ENCODE measurements at places on chromosomes 1 and 21.

DNA sequence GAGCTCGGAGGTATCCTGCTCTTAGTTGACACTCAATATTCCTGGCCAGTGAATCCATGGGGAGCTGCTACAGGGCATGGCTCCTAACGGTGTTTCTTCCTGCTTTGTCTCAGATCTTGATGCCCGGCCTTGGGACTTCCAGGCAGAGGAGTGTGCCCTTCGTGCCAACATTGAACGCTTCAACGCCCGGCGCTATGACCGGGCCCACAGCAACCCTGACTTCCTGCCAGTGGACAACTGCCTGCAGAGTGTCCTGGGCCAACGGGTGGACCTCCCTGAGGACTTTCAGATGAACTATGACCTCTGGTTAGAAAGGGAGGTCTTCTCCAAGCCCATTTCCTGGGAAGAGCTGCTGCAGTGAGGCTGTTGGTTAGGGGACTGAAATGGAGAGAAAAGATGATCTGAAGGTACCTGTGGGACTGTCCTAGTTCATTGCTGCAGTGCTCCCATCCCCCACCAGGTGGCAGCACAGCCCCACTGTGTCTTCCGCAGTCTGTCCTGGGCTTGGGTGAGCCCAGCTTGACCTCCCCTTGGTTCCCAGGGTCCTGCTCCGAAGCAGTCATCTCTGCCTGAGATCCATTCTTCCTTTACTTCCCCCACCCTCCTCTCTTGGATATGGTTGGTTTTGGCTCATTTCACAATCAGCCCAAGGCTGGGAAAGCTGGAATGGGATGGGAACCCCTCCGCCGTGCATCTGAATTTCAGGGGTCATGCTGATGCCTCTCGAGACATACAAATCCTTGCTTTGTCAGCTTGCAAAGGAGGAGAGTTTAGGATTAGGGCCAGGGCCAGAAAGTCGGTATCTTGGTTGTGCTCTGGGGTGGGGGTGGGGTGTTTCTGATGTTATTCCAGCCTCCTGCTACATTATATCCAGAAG, 16.7 kb downstream of the ALX3 start:
- no peak overlapping the region for H3K4me3 ChIP-seq
- no peaks in the 10 kb centered on the region for H3K4me1 ChIP-seq
- peaks cover 92% of the 10 kb centered on the region for H3K36me3 ChIP-seq

GRCh38 chr1:76861149-76861548, 6.1 kb upstream of the ST6GALNAC5 start:
- H3K27ac ChIP-seq = no peak overlapping the region
- H3K27me3 ChIP-seq = peaks cover 16% of the 10 kb centered on the region
- no peaks in the 10 kb centered on the region for H3K4me1 ChIP-seq
- no peak for DNase-seq
- H3K36me3 ChIP-seq = no peaks in the 10 kb centered on the region

- H3K36me3 ChIP-seq = no peaks in the 10 kb centered on the region
- H3K27ac ChIP-seq = no peak overlapping the region
- no peaks in the 10 kb centered on the region for H3K27me3 ChIP-seq
- DNase-seq = no peak
- no peak overlapping the region for H3K4me3 ChIP-seq
- H3K4me1 ChIP-seq = no peaks in the 10 kb centered on the region
Measured at GRCh38 chr1:237146241-237146640, 104.3 kb downstream of the RYR2 start.

DNA sequence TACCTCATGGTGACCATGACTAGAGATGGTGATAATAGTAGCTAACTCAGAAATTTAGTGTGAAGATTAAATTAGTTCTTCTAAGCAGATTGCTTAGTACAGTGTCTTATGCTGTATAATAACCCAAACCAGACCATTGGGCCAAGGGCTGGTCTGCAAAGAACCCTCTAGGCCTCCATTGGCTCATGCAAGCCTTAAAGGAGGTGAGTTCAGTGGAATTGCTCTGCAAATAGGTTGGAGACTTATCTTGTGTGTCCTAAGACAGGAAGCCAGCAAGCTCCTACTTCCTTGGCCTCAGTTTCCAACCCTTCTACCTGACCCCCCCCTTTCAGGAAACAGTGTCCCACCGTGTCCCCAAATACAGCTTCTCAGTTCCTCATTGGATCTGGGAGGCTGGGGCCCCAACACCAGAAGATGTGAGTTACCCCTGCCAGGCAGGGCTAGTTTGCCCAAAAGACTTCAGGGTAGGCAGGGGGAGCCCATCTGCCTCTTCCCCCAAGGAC, 1.9 kb upstream of the MEF2D start:
- H3K27me3 ChIP-seq = no peaks in the 10 kb centered on the region
- H3K4me1 ChIP-seq = peaks cover 75% of the 10 kb centered on the region
- H3K27ac ChIP-seq = peak overlapping the region; percentile 96
- no peak overlapping the region for H3K4me3 ChIP-seq

- no peak for DNase-seq
- H3K27ac ChIP-seq = no peak overlapping the region
- H3K27me3 ChIP-seq = no peaks in the 10 kb centered on the region
- peaks cover 59% of the 10 kb centered on the region for H3K36me3 ChIP-seq
- H3K4me1 ChIP-seq = no peaks in the 10 kb centered on the region
- H3K4me3 ChIP-seq = no peak overlapping the region
Measured at GRCh38 chr1:26942656-26943055, 17.6 kb downstream of the KDF1 start.

- H3K4me1 ChIP-seq = no peaks in the 10 kb centered on the region
- H3K27me3 ChIP-seq = no peaks in the 10 kb centered on the region
- no peak overlapping the region for H3K4me3 ChIP-seq
- H3K27ac ChIP-seq = no peak overlapping the region
Measured at GRCh38 chr1:88311907-88312306, 372.2 kb upstream of the PKN2 start.

DNA sequence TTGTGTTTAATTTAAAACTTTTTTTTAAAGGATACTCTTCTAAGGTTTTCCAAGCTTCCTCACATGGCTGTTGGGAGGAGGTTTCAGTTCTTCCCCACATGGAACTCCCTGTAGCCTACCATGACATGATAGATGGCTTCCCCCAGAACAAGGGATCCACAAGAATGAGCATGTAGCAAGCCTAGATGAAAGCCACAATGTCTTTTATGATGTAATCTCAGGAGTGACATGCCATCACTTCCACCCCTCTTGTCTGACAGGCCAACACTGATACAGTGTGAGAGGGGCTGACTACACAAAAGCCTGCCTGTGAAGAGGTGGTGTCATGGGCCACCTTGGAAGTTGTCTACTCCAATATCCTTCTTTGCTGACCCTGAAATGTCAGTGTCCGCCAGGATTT, 32.0 kb downstream of the CD34 start:
- no peak overlapping the region for H3K27ac ChIP-seq
- peaks cover 29% of the 10 kb centered on the region for H3K4me1 ChIP-seq
- H3K36me3 ChIP-seq = no peaks in the 10 kb centered on the region
- no peak for DNase-seq

DNA sequence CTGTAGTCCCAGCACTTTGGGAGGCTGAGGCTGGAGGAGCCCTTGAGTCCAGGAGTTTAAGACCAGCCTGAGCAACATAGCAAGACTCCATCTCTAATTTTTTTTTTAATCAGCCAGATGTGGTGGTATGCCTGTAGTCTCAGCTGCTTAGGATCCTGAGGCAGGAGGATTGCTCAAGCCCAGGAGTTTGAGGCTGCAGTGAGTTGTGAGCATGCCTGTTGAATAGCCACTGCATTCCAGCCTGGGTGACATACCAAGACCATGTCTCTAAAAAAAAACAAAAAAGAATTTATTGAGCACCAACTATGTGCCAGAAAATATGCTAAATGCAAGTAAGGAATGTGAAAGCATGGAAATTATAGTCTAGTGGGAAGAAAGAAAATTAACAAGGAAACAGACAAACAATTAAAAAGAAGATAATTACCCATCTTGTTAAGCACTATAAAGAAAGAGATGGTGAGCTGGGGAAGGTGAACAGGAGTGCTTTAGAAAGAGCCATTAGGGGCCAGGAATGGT, 104.0 kb upstream of the ZNF678 start:
- H3K4me3 ChIP-seq = no peak overlapping the region
- H3K36me3 ChIP-seq = no peaks in the 10 kb centered on the region
- no peak overlapping the region for H3K27ac ChIP-seq
- no peak for DNase-seq
- peaks cover 13% of the 10 kb centered on the region for H3K27me3 ChIP-seq

DNA sequence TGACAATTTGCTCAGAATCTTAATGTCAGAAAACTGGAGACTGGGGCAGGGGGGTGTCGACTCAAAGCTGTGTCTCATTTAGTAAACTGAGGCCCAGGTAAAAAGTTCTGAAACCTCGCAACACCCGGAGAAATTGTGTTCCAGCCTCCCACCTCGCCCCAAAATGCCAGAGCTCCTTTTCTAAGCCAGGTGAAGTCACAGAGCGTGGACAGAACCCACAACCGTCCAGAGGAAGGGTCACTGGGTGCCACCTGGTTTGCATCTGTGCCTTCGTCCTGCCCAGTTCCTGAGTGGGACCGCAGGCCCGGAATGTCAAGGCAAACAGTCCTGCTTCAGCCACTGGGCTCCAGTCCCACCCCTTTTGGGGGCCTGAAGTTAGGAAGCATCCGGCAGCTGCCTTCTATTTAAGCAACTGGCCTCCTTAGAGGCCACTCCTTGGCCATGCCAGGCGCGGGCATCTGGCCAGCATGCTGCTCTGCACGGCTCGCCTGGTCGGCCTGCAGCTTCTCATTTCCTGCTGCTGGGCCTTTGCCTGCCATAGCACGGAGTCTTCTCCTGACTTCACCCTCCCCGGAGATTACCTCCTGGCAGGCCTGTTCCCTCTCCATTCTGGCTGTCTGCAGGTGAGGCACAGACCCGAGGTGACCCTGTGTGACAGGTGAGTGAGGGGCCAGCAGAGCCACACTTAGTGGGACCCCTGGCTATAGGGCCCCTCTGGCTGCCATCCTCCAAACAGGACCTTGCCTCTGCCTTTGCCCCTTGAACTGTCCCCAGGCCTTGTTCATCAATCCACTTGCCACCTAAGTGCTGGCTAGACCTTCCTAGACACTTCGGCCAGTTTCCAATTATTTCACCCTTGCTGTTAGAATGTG, at the start of gene TAS1R1:
Gene TAS1R1, plus strand, starts transcription at position 401 of the 872 bp plus-strand sequence. Its CDS starts 67 bp downstream, at position 468.
- no peak for DNase-seq
- H3K4me1 ChIP-seq = peaks cover 30% of the 10 kb centered on the region
- H3K36me3 ChIP-seq = peaks cover 15% of the 10 kb centered on the region
- H3K27ac ChIP-seq = peak within 1 kb of the TSS; percentile 64

GRCh38 chr1:91718877-91719276, 167.1 kb downstream of the TGFBR3 start:
- no peaks in the 10 kb centered on the region for H3K4me1 ChIP-seq
- no peak overlapping the region for H3K27ac ChIP-seq
- H3K27me3 ChIP-seq = no peaks in the 10 kb centered on the region
- DNase-seq = no peak
- no peak overlapping the region for H3K4me3 ChIP-seq

DNA sequence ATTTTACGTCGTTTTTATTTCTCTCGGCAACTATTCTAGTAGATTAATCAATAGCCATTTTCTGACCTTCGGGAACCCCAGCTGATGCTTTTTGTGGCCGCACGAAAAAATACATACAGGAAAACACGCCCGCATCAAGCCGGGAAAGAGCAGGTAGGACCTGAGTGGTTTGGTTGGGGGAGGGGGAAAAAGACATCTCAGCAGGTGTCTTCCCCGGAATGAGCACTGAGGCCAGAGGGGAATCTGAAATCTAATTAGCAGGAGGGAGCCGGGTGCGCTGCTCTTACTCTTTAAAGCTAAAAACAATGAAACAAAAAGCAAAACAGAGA, 618 bp upstream of the FOXD3 start:
- no peak for DNase-seq
- H3K4me3 ChIP-seq = peak overlapping the region; percentile 43
- H3K4me1 ChIP-seq = peaks cover 63% of the 10 kb centered on the region
- H3K27ac ChIP-seq = no peak overlapping the region
- no peaks in the 10 kb centered on the region for H3K36me3 ChIP-seq

GRCh38 chr1:152901631-152902030, 6.7 kb upstream of the IVL start:
- no peak for DNase-seq
- no peak overlapping the region for H3K4me3 ChIP-seq
- H3K36me3 ChIP-seq = no peaks in the 10 kb centered on the region

- no peak for DNase-seq
- no peak overlapping the region for H3K4me3 ChIP-seq
- no peaks in the 10 kb centered on the region for H3K27me3 ChIP-seq
- H3K36me3 ChIP-seq = no peaks in the 10 kb centered on the region
- no peaks in the 10 kb centered on the region for H3K4me1 ChIP-seq
- no peak overlapping the region for H3K27ac ChIP-seq
Measured at GRCh38 chr21:39840373-39841097, 26.7 kb upstream of the PCP4 start.

DNA sequence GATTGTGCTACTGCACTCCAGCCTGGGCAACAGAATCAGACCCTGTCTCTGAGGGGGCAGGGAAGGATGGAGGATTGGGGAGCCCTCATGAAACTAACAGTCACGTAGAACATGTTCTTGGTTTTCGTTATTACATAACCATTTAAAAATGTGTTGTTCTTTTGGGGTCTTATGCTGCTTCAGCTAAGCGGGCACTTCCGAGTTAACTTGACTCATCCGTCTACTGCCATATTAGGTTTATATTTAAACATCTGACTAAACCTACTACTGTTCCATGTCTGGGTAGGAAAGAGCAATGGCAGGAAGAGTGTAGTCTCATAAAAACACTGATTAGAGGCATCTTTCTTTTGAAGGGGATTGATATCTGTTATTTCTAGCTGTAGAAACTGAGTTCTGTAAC, 59.5 kb upstream of the BMP8A start:
- H3K36me3 ChIP-seq = peaks cover 94% of the 10 kb centered on the region
- no peak overlapping the region for H3K4me3 ChIP-seq
- DNase-seq = no peak
- no peaks in the 10 kb centered on the region for H3K27me3 ChIP-seq

GRCh38 chr1:224435318-224435763, 744 bp upstream of the WDR26 start:
- no peak for DNase-seq
- peaks cover 9% of the 10 kb centered on the region for H3K36me3 ChIP-seq
- H3K27ac ChIP-seq = peak overlapping the region; percentile 95
- H3K27me3 ChIP-seq = no peaks in the 10 kb centered on the region
- H3K4me3 ChIP-seq = peak overlapping the region; percentile 84
- peaks cover 29% of the 10 kb centered on the region for H3K4me1 ChIP-seq

GRCh38 chr1:243939167-243939848, 89.3 kb upstream of the AKT3 start:
- no peak for DNase-seq

- peaks cover 4% of the 10 kb centered on the region for H3K36me3 ChIP-seq
- no peaks in the 10 kb centered on the region for H3K4me1 ChIP-seq
- no peak overlapping the region for H3K4me3 ChIP-seq
- DNase-seq = no peak
Measured at GRCh38 chr1:245858022-245858721, 648.9 kb downstream of the SMYD3 start.

- no peaks in the 10 kb centered on the region for H3K4me1 ChIP-seq
- H3K27me3 ChIP-seq = no peaks in the 10 kb centered on the region
- no peaks in the 10 kb centered on the region for H3K36me3 ChIP-seq
- no peak overlapping the region for H3K27ac ChIP-seq
Measured at GRCh38 chr1:106061586-106062495, 994.6 kb upstream of the PRMT6 start.

Data from CD4-positive, alpha-beta T cell (primary cell).